Stimulated activated CD8-positive, alpha-beta memory T cell treated with anti-CD3 and anti-CD28 coated beads, Interleukin-4, amount 100 ng/mL, for 48 hours (primary cell): ENCODE measurements at places on chromosomes 11 and 22.

GRCh38 chr11:64204464-64204989 lies 2.0 kb upstream of the FERMT3 start:
- peak; percentile 84 for DNase-seq

DNA sequence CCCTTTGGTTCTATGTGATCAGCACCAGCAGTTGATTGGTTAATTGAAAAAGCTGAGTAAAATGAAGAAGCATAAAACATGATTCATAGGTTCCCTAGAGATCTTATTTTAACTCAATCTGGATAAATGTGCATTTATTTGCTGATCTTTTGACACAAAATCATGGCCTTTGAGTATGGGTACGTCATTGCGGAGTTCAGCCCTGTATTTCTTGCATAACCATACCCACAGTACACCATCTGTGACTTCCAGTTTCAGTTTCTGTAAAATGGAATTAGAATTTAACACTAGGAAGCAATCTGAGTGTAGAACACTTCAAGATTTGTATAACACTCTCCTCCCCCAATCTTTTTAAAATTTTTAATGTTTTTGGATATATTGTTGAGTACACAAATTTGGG lies 358.2 kb downstream of the DDX10 start:
- no peak for DNase-seq

- DNase-seq: no peak
These were observed 63.7 kb downstream of the PPFIBP2 start for GRCh38 chr11:7577291-7578190.

- DNase-seq: no peak
These were observed 1008.4 kb downstream of the BRD1 start for GRCh38 chr22:48819232-48819631.
